Aorta (tissue), 5 donors: ENCODE measurements at places on chromosomes 13 and 19. TPM values are rescaled to one million over a fixed set of nuclear protein-coding genes. Genes with fewer than 3 reads are reported as not detected.

NLRP4 gene
- not detected for total RNA-seq

DNA sequence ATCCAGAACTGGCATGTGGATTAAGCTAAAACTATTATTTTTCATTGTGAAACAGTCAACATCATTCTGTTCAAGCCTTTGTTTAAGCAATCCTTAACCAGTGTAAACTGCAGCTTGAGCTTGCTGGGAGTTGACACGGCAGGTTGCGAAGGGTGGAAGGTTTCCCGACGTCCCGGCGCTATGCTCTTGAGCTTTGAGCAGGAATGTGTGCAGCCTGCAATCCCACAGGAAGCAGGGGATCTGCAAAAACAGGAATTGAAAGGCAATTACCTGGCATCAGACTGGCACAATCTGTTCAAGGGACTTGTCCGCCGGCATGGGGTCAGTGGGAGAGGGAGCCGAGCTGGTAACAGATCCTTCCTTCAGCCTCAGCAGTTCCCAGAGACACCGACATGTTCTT lies 586.7 kb upstream of the SGCG start:
- no peak overlapping the region for H3K4me3 ChIP-seq
- DNase-seq, result no peak
- H3K4me1 ChIP-seq, result no peaks in the 10 kb centered on the region

DNA sequence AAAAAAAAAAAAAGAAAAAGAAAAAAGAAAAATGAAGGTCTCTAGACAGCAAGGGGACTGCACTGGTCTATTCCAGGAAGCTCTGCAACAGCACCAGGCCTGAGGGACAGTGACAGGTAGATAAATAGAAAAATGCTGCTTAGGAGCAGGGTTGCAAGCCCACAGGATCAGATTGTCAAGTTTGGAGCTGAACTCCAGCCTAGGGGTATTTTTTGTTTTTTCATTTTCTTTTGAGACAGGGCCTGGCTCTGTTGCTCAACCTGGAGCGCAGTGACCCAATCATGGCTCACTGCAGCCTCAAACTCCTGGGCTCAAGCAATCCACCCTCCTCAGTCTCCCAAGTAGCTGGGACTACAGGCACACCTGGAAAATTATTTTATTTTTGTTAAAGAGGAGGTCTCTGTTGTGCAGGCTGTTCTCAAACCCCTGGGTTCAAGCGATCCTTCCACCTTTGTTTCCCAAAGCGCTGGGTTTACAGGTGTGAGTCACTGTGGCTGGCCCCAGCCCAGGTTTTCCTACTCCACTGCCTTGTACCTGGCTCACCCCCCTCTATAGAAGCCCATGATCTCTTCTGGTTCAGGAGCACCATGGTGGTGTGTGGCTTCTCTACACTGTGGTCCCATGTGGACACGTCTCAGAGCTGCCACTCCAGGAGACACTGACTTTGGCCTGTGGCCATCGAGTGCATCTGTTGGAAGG lies 23.9 kb downstream of the POP4 start:
- no peak overlapping the region for H3K4me3 ChIP-seq
- peak; percentile 16 for DNase-seq
- no peaks in the 10 kb centered on the region for H3K36me3 ChIP-seq
- H3K4me1 ChIP-seq, result no peaks in the 10 kb centered on the region
- no peaks in the 10 kb centered on the region for H3K27me3 ChIP-seq

- H3K4me1 ChIP-seq, result no peaks in the 10 kb centered on the region
- no peaks in the 10 kb centered on the region for H3K27me3 ChIP-seq
- no peak for DNase-seq
- no peaks in the 10 kb centered on the region for H3K36me3 ChIP-seq
Observed at GRCh38 chr13:35342440-35342839, 134.0 kb downstream of the MAB21L1 start.

- H3K4me3 ChIP-seq, result no peak overlapping the region
- H3K36me3 ChIP-seq, result no peaks in the 10 kb centered on the region
- H3K4me1 ChIP-seq, result no peaks in the 10 kb centered on the region
- H3K27me3 ChIP-seq, result no peaks in the 10 kb centered on the region
- no peak overlapping the region for H3K27ac ChIP-seq
Observed at GRCh38 chr19:757811-758668, 7.1 kb downstream of the MISP start.

DNA sequence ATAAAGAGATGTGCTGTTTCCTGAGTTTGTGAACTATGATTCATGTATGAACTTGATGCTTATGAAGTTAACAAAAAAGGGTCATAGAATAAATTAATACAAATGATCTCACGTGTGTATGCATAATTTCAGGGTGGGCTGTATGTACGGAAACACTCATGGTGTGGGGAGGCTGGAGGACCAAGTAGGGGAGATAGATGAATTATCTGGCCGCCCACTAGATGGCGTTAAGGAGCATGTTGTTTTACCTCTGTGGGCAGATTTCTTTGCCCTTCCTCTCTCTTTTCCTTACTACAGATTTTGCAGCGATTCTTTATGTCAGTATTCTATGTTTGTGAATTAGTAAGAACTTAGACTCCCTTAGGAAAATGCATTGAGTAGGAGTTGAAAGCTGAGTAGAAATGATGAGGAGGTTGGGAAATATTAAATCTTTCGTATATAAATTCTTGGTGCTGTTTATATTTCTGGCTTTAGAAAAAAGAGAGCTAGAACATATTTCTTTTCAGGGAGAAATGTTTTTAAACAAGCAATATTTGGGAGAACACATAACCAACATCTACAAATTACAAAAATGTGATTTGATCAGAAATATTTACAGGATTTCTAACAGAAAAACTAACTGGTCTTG lies 47.4 kb upstream of the TMTC4 start:
- no peak for DNase-seq
- H3K4me1 ChIP-seq, result no peaks in the 10 kb centered on the region
- no peak overlapping the region for H3K27ac ChIP-seq
- no peaks in the 10 kb centered on the region for H3K27me3 ChIP-seq

FGF21 gene
- total RNA-seq, result not detected

GRCh38 chr19:5321851-5322681 lies 18.5 kb downstream of the PTPRS start:
- no peak overlapping the region for H3K4me3 ChIP-seq
- DNase-seq, result no peak
- no peaks in the 10 kb centered on the region for H3K4me1 ChIP-seq
- no peak overlapping the region for H3K27ac ChIP-seq

SNRNP70 gene
- 170 TPM for total RNA-seq

LILRA1 gene
- 1.4 TPM for total RNA-seq

CIRBP gene
- total RNA-seq, result 391 TPM

DNA sequence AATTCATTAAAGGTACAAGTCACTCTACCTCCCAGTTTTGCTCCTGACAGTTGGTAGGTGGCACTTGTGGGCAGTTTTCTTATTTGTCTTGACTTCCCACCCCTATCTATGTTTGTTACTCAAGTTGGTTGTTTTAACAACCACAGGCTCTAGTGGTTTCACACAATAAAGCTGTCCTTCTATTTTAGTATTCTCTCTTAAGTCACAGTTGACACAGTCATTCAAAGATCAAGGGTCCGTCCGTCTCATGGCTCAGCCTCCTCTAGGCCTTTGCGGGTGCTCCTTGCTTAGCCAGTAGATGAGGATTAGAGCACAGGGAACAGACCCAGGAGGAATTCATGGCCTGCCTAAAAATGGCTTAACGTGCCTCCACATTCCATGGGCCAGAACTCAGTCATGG lies 573.7 kb downstream of the IRS2 start:
- no peaks in the 10 kb centered on the region for H3K36me3 ChIP-seq
- DNase-seq, result no peak
- no peak overlapping the region for H3K27ac ChIP-seq
- no peak overlapping the region for H3K4me3 ChIP-seq

DNA sequence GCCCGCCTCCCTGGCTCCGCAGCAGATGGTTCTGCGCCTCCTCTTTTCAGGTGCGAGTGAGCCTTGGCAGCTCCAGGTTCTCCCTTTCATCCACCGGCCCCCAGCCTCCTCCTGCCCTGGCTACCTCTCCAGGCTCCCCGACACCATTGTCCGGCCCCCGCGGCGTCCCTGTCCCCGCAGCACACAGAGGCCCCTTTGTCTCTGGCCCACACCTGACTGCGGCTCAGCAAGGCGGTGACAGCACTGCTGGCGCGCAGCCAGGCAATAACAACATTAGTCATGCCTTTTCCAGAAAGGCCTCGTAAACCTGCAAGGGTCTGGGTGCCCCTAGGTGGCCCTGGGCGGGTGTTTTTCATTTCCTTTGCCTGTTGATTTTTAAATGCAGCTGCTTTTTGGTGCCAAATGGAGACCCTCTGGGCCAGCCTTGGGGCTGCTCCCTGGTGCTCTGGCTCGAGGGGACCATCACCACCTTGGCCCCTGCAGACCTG lies 73.2 kb upstream of the MEDAG start:
- no peaks in the 10 kb centered on the region for H3K4me1 ChIP-seq
- H3K4me3 ChIP-seq, result no peak overlapping the region
- H3K36me3 ChIP-seq, result no peaks in the 10 kb centered on the region
- peak; percentile 84 for DNase-seq

SPTBN4 gene
- total RNA-seq, result 1.3 TPM

NBEA gene
- total RNA-seq, result 14.0 TPM

DNA sequence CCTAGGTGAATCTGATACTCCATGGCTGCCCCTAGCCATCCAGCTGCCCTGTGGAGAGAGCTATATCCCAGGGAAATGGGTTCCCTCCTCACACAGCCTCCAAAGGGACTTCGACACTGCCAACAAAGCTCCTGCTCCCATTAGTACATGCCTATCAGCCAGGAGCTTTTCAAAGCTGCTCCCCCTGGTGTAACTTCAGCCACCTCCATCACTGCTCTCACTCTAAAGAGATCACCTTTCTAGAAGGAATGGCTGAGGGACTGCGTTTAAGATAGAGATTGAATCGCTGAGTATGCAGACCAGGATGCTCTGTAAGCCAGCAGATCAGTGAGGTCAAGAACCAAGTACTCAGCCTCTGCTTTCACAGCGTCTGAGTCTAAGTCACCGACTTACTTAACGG lies 213.7 kb downstream of the NALCN start:
- no peaks in the 10 kb centered on the region for H3K36me3 ChIP-seq
- DNase-seq, result no peak
- H3K4me1 ChIP-seq, result no peaks in the 10 kb centered on the region
- no peak overlapping the region for H3K27ac ChIP-seq

- no peaks in the 10 kb centered on the region for H3K4me1 ChIP-seq
- H3K36me3 ChIP-seq, result no peaks in the 10 kb centered on the region
- no peak overlapping the region for H3K4me3 ChIP-seq
- no peaks in the 10 kb centered on the region for H3K27me3 ChIP-seq
- DNase-seq, result peak; percentile 81
- no peak overlapping the region for H3K27ac ChIP-seq
Observed at GRCh38 chr19:44912854-44913253, 1.6 kb upstream of the APOC1 start.

- no peak for DNase-seq
- H3K4me3 ChIP-seq, result no peak overlapping the region
- no peaks in the 10 kb centered on the region for H3K4me1 ChIP-seq
- no peaks in the 10 kb centered on the region for H3K36me3 ChIP-seq
- no peak overlapping the region for H3K27ac ChIP-seq
Observed at GRCh38 chr19:4744451-4745174, 21.0 kb upstream of the DPP9 start.

DNA sequence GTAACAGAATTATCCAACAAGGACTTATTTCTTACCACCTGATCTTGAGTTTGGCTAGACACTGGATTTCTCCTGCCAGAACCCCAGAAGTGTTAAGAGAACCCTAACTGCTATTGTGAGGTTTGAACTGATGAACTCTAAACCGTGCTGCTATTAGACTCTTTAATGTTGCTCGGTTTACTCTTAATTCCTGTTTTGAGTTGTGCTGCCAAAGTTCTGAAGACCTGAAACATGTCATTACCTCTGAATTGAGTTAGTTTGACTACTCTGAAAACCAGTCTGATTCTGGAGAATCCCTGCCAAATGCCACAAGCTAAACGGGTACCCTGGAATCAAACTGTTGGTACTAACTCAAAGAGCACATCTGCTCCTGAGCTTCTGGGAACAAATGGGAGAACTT lies 215.5 kb downstream of the KLF12 start:
- H3K4me3 ChIP-seq, result no peak overlapping the region
- H3K27me3 ChIP-seq, result no peaks in the 10 kb centered on the region
- H3K27ac ChIP-seq, result no peak overlapping the region
- DNase-seq, result no peak

DNA sequence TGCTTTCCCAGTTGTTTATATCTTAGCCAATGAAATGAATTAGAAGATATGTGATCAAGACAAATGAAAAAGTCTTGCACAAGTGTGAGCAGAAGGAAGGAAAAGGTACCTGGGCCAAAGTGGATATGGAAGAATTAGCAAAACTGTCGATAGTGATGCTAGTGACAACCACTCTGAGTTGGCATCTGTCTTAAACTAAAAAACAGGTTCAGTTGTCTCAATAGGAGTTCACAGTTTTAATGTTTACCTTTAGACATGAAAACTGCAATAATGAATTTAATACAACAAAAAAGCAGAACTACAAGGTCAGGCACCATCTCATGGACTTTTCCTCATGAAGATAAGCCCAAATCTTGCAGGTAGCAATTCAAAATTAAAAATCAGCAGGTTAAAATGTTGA lies 688.5 kb downstream of the EFNB2 start:
- no peaks in the 10 kb centered on the region for H3K36me3 ChIP-seq
- H3K4me1 ChIP-seq, result no peaks in the 10 kb centered on the region
- DNase-seq, result no peak
- H3K27me3 ChIP-seq, result no peaks in the 10 kb centered on the region
- no peak overlapping the region for H3K4me3 ChIP-seq
- no peak overlapping the region for H3K27ac ChIP-seq

DNA sequence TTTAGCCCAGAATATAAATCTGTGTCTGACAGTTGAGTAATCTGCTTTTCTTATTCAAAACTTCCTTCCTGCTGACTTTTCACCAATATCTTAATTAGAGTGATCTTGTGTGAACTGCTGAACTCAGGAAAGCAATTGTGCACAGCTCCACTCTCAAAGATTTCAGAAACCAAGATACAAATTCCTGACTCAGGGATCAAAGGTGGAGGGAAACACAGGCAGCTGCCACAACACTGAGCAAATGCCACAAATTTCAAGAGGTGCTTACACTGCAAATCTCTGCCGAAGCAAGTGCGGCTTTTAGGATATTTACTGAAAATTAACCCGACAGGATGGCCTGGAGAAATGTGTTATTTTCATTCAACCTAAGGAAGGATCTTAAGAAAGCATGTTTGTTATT lies 111.4 kb downstream of the STOML3 start:
- H3K36me3 ChIP-seq, result no peaks in the 10 kb centered on the region
- DNase-seq, result no peak
- no peaks in the 10 kb centered on the region for H3K4me1 ChIP-seq
- no peaks in the 10 kb centered on the region for H3K27me3 ChIP-seq

- no peaks in the 10 kb centered on the region for H3K27me3 ChIP-seq
- no peak overlapping the region for H3K4me3 ChIP-seq
- H3K4me1 ChIP-seq, result no peaks in the 10 kb centered on the region
- DNase-seq, result no peak
- no peak overlapping the region for H3K27ac ChIP-seq
- peaks cover 2% of the 10 kb centered on the region for H3K36me3 ChIP-seq
Observed at GRCh38 chr13:100338275-100338674, 249.4 kb downstream of the PCCA start.
